T follicular helper cell (primary cell): ENCODE measurements at places on chromosomes 5 and 9.

GRCh38 chr5:30866142-30866541, 327.3 kb upstream of the CDH6 start:
- no peak for DNase-seq

DNA sequence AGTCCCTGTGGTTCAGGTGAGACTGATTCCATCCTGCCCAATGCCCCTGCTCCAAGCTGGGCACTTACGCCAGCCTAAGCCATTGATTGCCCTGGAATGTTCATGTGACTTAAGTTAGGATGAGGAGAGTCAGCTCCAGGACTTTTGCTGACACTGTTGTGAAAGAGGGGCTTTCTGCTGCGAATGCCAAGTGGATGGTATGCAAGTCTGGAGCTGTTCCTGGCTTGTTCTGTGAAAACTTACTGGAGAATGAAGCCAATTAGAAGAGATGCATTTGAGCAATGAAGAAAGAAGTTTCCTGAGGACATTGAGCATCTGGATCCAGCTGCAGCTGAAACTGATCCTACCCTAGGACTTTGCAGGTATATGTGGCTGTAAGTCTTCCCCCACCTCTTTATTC, 61.2 kb upstream of the ZFR start:
- no peak for DNase-seq

GRCh38 chr5:14342306-14342705, 199.2 kb downstream of the TRIO start:
- no peak for DNase-seq

DNA sequence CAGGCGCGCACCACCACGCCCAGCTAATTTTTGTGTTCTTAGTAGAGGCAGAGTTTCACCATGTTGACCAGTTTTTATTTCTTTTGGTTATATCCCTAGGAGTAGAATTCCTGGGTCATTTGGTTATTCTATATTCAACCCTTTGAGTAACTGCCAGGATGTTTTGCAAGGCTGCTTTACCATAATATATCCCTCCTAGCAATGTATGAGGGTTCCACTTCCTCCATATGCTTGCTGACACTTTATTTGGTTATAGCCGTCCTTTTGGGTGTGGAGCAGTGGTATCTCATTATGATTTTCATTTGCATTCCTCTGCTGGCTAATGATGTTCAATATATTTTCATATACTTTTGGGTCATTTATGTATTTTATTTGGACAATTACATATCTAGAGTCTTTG, 81.2 kb downstream of the RAB24 start:
- no peak for DNase-seq

- no peak for DNase-seq
Measured at GRCh38 chr5:157817928-157818327, 41.0 kb downstream of the CLINT1 start.

- no peak for DNase-seq
Measured at GRCh38 chr9:6938447-6938846, 180.7 kb downstream of the KDM4C start.
